ENCODE measurements at places on chromosomes 1 and 21.

DNA sequence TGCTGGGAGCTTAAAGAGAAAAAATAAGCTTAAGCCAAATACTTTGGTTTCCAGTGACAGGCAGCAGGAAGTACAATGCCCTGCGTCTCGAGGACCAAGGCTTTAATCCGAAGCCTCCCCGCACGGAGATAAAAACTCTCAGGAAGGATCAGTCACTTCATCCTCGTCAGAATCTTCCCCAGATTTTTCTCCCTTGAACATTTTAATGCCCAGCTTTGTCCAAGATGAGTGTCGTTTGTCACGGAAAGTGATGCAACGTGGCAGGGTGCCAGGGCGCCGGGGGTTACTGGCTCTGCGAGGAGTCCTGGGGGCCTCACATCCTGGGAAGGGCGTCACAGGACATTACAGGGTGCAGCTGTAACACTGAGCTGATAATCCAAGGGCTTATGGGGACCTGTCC, 25.2 kb upstream of the PCBP3 start:
- no peak for DNase-seq

GRCh38 chr21:15729346-15729673, 472 bp upstream of the USP25 start:
- DNase-seq = no peak

DNA sequence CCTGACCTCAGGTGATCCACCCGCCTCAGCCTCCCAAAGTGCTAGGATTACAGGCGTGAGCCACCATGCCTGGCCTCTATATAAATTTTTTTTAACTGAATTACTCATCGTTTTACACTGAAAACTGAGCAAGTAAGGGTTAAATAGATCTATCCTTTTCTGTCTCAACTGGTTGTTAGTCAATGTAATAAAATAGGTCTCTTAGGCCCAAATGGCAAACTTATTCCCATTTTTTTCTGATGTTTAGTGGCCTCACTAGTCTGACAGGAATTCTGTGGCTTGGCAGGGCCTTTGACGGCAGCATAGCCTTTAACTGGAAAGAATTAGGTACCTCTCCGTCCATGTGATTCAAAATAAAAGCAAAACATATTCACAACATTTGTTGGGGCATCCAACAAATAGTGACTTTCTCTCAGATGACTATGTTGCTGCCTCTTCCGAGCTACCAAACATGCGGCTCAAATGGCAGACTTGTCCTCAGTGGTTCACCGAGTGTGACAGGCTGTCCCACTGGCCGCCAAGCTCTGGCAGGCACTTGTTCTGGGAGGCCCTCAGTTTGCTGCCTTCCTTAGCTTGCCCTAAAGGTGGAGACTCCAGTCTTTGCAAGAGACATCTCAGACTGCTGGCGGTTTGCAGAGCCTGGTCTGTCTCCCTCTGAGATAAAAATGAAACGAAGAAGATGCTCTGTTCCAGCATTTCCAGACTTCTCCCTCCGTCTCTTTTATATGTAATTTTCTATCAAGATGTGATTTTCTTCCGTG, 17.4 kb downstream of the ATP1A4 start:
- DNase-seq = no peak

- DNase-seq = no peak
Observed at GRCh38 chr21:42864815-42865775, 14.2 kb downstream of the WDR4 start.

GRCh38 chr1:3061566-3061965, 7.4 kb upstream of the PRDM16 start:
- DNase-seq = no peak

Measured in left ventricle myocardium superior (tissue), 1 donor.